ENCODE measurements at places on chromosomes 5 and 9.
A peak's percentile ranks its signal among the peaks of the same experiment; 100 is the strongest.

- no peak for DNase-seq
Measured at GRCh38 chr5:147918899-147919298, 12.6 kb upstream of the C5orf46 start.

- peak; percentile 94 for DNase-seq
Measured at GRCh38 chr9:78972303-78972999, 599.3 kb upstream of the TLE4 start.

- no peak for DNase-seq
Measured at GRCh38 chr5:98416541-98416940, 356.9 kb upstream of the RGMB start.

DNA sequence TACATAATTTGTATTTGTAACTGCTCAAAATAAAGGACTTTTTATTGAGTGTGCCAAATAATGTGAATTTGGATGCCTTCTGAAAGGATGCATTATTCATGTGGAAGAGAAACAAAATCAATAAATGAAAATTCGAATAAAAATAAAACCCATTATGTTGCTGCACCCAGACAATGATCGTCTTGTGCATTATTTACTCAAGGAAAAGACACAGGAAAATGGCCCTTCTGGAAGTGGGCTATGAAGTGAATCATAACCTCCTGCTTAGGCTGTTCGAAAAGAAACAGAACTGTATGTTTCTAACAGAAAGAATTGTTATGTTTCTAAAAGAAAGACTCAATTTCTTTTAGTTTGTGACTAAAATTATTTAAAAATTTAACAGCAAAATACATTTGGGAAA, 168.9 kb upstream of the NFIB start:
- DNase-seq: no peak

- DNase-seq: no peak
Measured at GRCh38 chr9:110175275-110175968, 32.5 kb downstream of the C9orf152 start.

- DNase-seq: no peak
Measured at GRCh38 chr5:16540421-16540820, 74.8 kb upstream of the ZNF622 start.

DNA sequence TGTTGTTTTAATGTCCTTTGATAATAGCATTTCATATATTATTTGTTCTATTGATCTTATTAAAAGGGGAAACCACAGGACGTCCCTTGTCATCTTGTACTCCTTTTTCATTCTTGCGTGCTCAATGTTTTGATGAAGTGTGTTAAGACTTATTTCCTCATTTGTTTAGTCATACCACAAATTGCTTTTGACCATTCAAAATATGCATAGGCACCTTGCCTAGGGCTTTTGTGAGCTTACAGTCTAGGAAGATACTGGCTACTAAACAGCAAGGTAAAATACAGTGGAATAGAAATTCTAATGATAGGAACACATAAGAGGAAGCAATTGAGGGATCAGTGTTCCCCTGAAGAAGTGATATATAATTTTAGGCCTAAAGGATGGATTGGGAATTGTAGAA, 190.3 kb downstream of the WDR70 start:
- DNase-seq: no peak

- no peak for DNase-seq
Measured at GRCh38 chr5:146706321-146706972, 172.1 kb downstream of the PPP2R2B start.

GRCh38 chr9:80094176-80094771, 522.5 kb downstream of the TLE4 start:
- DNase-seq: no peak

DNA sequence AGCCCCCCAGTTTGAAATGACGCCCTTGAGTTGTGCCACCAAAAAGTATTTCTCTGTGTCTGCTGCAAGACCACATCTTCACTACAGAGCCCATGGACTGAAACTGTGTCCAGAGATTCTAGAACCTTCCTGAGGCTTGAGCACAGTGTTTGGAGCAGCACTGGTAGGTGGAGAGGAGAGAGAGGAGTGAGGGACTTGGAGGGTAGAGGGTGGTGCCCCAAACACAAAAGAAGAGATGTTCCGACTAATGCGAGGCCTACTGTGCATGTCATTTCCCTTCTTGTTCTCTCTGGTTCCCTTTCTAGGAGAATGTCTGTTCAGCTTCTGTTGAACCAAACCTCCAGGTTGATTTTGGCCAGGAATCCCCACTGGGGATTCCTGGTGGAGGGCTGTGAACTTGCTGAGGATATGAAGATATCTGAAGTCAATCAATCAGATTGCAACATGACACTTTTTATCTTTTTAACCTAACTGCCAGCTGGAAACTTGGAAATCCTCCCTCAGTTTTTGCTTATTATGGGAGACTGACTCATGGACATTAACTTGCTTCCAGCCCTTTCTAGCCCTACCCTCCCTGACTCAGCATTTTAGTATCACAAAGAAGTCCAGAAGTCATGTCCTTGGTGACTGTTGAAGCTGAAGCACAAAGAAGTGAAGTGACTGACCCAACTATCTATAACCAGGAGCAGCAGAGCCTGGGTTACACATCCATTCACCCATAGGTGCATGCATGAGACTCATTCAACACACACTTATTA, 154.5 kb downstream of the NR3C1 start:
- no peak for DNase-seq

DNA sequence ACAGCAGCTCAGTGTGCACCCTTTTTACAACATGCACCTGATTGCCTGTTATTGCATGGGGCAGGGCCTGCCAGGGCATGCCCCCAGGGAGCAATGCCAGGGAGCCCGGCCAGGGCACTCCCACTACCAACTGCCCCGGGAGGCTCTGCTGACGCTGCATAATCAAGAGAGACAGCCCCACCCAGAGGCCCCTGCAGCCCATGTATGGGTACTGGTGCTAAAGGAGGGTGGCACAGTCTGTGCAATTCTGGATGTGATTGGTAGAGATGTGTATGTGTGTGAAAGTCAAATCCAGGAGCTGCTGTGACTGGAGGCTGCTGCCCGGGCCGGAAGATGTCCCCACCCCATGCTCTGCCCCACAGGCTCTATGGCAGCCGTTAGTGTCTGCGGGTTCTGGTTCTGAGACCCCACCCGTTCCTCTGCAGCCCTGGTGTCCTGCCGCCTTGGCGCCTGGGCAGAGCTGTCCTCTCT, 3.9 kb upstream of the NEURL1B start:
- DNase-seq: no peak

GRCh38 chr9:5052838-5053237, 67.8 kb downstream of the JAK2 start:
- no peak for DNase-seq

DNA sequence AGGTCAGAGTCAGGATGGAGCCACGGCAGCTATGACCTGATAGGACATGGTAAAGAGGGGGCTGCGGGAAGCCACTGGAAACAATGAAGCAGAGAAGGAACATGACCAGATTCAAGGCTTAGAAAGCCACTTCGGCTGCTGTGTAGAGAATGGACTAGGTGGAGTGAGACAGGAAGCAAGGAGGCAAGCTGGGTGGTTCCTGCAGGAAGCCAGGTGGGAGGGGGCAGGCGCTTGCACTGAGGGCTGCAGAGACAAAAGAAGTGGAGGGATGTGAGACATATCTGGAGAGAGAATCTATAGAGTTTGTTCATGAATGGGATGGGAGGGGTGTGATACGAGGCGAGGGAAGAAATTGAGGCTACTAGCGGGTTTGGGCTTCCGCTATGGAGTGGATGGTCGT, 19.0 kb upstream of the N4BP3 start:
- DNase-seq: no peak

GRCh38 chr9:27529316-27530278, at the start of gene MOB3B:
Gene MOB3B, minus strand, starts transcription at chr9:27529814. Its CDS starts 74,264 bp downstream, at chr9:27455550.
- DNase-seq: peak; percentile 29

DNA sequence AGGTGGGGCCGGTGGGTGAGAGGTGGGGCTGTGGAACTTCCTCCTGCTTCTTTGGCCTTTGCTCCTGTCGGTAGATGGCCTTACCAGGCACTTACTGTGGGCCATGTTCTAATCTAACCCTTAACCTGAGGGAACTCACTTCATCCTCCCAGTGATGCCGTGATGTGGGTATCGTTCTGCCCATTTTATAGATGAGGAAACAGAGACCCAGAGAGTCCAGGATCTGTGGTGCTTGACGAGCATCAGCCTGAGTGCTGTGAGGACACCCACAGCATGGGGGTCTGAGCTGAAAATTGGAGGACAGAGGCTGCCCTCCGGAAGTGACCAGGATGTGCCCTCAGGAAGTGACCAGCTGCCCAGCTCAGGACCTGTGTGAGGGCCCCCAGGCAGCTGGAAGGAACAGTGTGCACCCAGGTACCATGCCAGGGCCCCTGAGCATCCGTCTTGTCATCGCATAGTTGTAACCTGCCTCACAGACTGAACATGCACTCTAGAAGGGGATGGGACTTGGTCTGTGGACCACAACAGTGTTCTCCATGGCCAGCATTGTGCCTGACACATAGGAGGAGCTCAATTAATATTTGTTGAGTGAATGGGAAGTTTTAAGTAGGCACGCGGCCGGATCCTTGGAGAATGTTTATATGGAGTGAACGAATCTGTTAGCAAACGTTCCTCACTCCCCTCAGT, 8.5 kb downstream of the NEK6 start:
- no peak for DNase-seq

DNA sequence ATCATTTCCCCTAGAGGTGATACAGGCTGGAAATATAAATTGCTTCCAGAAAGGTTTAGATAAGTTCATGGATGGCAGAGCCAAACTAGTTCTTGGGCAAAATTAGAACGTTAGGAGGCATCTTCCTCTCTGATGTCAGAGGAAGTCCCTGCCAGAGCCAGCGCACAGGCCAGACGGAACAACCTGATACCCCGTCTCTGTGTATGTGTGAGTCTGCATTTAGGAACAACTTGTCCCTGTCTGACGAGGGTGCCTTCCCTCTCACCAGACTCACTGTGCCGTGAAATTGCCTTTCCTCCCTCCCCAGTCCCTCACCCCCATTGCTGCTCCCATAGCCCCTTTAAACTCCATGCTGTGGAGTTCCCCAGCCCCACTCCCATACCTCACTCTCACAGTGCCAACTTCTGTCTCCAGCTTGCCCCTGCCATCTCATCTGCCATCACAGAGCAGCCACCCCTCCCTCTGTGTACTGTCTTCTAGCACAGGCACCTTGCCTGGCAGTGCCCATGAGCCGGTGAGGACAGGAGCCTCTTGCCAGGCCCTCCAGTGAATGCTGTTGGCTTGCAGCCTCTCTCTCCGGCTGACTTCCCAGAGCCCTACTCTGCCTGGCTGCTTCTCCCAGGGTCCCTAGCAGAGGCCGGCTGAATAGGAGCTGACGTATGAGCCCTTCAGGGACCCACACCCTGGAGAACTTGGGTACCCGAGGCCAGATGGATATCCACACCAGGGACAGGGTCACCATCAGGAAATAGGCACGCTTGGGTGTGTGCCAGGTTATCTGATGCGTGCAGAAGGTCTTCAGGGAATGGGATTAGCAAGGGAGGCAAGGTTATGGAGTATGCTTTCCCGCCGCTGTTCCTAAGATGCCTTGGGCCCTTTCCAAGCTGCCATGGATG, 26.7 kb downstream of the UNC5A start:
- DNase-seq: no peak

- no peak for DNase-seq
Measured at GRCh38 chr5:175658299-175659145, 651 bp downstream of the HRH2 start.

DNA sequence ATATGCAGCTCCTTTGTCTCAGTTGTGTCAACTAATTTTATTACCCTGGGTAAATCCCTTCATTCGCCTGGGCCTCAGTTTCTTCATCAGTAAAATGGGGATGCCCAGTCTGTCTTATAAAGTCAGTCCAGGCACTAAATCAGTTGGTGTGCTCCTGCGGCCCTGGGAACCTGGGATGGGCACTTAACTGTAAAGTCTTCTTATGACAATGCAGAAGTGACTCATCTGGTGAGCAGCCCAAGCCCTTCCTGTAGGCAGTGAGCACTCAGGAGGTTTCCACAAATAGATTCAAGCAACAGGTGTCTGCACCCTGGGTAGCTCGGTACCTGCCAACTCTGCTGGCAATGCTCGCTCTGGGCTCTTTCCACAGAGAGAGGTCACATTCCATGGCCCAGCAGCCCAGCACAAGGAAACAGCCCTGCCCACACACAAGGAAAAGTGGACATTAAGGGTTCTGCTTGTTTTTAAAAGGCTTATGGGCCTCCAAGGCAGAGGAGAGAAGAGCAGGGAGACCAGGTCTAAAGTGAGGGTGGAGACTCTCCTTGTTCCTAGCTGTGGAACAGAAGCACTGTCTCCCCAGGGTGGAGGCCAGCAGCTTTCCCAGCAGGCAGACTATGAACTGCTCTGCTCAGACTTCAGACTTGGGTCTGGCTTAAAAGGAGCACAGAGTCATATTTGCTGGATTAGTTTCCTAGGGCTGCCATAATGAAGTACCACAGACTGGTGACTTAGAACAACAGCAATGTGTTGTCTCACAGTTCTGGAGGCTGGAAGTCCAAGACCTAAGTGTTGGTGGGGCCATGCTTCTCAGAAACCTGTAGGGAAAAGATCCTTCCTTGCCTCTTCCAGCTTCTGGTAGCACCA, 89.7 kb upstream of the ADRA1B start:
- no peak for DNase-seq

- DNase-seq: peak; percentile 97
Measured at GRCh38 chr9:130118841-130119518, 53.2 kb upstream of the NCS1 start.

GRCh38 chr5:163898873-163899272, 393.5 kb downstream of the MAT2B start:
- DNase-seq: no peak

- no peak for DNase-seq
Measured at GRCh38 chr9:127264462-127265219, at the start of gene GARNL3. Gene GARNL3, plus strand, starts transcription at chr9:127264774. Its CDS starts 104 bp downstream, at chr9:127264878.

GRCh38 chr5:81537905-81538547, 144.1 kb upstream of the ACOT12 start:
- DNase-seq: no peak

GRCh38 chr9:8078641-8079140, 279.1 kb upstream of the DMAC1 start:
- DNase-seq: no peak

GRCh38 chr5:151288180-151288579, 15.4 kb downstream of the SLC36A3 start:
- DNase-seq: no peak
